NCI-H1092 (cell line): ENCODE measurements at places on chromosomes 2 and 18.

DNA sequence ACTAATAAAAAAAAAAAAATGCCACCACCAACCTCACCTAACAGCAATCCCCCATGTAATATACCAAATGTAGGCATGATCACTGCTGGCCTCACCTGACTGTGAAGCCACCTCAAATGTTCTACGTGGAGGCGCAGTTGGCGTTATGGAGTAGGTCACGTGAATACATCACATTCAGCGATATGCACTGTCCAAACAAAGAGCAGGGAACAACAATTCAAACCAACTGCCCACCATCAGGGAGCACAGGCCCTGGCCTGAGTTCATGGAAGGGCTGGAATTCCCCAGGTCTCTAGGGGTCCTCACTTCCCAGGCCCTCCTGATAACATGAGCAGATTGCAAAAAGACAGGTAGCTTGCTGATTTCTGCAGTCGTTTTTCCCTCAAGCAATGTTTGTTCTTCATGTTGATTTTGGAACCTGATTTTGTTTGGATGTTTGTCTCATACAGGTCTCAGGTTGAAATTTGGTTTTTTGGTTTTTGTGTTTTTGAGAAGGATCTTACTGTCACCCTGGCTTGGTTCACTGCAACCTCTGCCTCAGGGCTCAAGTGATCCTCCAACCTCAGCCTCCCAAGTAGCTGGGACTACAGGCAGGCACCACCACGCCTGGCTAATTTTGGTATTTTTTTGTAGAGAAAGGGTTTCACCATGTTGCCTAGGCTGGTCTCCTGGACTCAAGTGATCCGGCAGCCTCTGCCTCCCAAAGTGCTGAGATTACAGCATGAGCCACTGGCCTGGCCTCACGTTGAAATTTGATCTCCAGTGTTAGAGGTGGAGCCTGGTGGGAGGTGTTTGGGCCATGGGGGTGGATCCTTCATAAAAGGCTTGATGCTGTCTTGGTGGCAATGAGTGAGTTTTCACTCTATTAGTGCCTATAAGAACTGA is 15.5 kb downstream of the TBC1D8 start:
- no peak for DNase-seq

DNA sequence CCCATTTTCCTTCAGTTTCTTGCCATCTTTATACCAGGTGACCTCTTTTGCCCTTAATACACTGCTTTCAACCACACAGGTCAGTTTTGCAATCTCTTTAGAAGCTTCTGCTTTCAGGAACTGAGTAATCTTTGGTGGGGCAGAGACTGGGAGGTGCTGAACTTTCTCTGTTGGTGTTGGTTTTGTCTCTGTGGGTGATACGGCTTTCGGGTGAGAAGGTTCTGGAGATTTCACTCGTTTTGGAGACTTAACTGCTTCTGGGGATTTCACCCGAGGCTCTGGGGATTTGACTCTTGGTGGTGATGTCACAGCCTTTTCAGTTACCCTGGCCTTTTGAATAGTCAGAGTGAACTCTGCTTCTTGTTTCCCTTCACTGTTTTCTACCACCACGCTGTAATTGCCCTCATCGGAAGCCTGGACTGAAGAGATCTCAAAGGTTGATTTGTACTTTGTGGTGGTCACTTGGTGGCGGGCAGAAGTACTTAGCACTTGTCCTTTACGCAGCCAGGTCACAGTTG is 50.4 kb downstream of the PLEKHA3 start:
- no peak for DNase-seq

GRCh38 chr2:75560022-75560767 is 544 bp downstream of the EVA1A start:
- DNase-seq = no peak

- DNase-seq = no peak
Measured at GRCh38 chr2:35714883-35715282, 640.7 kb upstream of the CRIM1 start.

- DNase-seq = no peak
Measured at GRCh38 chr2:145066151-145066661, 546.3 kb upstream of the ZEB2 start.

DNA sequence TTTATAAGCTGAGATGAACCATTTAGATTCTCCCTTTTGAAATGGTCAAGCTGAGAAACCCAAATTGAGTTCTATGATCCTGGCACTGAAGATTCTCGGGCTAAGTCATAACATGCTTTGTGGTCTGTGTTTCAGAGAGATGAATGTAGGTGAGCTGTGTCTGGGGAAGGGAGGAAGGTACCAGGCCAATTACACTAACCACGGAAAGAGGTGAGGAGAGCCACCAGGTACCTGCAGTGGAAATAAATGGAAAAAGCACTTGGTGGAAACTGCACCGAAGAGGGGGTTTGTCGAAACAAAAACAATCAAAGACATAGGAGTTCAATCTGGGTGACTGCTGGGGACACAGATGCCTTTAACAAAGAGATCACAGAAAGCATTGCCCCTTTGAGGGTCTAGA is 963 bp upstream of the MRPL44 start:
- DNase-seq = no peak

DNA sequence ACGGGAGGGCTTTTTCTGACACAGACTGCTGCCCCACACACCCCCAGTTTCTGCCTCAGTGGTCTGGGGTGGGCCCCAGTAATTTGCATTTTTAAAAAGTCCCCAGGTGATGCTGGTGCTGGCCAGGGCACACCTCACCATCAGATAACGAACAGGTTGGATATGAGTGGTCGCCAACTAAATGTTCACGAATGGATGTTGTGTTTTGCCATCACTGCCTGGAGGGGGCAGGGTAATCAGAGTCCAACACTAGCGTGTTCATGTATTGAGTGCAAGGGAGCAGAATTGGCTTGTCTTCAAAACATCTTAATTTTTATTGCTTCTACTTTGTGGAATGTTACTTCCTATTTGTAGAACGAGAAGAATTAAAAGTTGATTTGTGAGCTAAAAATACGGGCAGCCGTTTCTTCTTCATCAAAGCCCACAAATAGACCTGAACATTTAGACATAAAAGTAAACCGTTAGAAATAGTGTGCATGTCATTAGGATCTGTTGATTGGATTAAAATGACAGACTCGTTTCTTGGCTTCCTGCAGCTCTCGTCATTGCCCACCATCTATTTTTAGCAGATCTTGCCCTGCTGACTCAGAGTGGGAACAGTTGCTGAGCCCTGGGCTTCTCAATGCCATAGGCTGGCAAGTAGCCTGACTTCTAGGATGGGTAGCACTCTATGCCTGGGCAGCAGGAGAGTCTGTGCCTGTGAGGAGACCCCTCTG is 45.2 kb downstream of the NCK2 start:
- no peak for DNase-seq

DNA sequence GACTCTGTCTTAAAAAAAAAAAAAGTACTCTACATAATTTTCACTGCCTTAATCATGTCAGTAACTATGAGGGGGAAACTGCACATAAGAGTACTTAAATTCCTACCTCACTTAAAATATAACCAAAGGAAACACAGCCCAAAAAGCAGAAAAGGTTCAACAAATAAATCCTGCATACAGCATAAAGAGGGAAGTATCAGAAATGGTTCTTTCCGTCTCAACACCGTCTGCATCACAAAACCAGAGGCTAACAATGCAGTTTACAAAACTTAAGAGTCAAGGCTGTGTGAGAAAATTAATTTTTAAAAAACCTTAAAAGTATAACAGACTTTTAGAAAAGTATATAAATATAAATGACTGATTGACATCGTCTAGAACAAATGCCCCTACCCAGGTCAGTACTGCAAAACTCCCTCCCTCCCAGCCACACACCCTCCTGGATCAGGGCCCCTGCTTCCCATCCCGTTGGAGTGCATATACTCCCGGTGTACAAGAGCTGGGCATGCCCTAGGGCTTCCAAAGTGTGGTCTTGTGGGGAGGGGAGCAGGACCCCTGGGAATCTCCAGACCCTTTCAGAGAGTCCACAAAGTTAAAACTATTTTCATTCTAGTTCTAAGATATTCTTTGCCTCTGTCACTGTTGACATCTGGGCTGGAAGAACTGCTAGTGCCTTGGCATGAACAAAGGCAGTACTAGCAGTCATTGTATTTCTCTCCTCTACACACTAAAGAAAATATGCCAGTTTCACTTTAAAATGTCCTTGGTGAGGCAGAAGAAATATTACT is 67.0 kb upstream of the SERTAD2 start:
- no peak for DNase-seq

DNA sequence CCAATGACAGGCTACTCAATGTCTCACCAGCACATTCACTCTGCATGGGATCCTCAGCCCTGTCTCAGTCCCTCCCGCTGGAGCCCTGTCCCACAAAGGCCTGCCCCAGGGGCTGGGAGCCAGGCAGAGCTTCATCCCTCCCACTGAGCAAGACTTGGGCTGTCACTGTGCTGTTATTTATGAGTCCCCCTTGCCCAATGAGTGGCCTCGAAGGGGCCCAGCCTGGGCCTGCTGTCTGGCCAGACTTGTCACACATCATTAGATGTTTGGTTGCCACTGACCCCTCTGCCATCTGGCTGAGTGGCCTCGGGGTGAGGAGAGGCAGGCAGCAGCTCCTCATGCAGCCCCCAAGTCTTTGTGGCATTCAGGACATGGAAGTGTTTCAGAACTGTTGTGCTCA is 330.6 kb upstream of the SKOR2 start:
- DNase-seq = no peak

- no peak for DNase-seq
Measured at GRCh38 chr2:224772494-224772893, 56.3 kb upstream of the CCDC195 start.

DNA sequence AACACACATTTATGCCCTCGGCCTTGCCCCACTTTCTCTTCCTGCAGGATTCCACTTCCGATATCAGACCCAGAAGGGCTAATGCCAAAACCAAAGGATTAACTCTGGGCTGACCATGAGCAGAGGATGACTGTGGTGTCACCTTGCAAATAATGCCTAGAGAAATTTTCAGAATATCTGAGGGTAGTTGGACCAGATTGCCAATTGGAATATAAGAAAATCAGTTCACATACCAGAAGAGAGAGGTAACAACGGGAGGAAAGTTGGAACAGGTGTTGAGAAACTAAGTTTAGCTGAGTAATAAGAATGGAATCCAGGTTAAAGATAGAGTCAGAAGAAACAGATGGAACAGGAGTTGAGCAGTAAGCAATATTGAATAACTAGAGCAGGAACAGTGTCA is 232.7 kb upstream of the UBE2E3 start:
- DNase-seq = no peak

DNA sequence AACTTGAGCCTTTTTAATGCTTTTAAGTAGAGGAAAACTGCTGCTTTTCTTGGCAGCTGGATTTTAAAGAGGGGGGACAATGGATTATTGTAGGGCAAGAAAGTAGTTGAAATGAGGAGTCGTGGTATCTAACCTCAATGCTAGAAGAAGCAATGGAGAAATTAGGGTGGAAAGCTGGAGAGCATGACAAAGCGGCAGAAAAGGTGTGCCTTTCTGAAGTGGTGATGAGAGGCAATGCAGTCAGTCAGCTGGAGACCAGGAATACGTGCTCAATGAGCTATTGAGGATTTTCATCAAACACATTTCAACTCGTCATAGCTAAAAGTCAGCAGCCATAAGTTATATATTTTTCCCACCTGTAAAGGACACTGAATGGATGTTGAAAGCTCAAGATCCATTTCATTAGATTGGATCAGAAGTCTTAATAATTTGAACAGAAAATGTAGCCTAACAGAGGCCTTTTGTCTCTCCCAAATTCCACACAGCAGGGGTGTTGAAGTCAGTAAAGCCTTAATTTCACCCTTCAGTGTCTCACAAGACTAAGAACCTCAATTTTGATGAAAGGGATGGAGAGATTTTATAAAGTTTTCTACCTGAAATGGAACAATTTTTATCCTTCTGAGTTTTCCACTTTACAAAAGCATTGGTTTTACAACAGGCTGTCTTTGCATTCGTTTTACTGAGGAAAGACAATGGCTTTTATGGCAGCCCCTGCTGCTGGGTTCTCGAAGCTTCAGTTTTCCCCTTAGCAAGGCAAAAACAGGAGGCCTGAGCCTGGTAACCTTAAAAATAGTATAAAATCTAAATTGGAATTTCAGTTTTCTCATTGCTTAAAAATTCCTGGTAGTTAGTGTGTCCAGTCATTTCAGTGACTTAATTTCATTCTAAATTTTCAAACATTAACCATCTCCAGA is 131.1 kb downstream of the CCDC102B start:
- DNase-seq = no peak

DNA sequence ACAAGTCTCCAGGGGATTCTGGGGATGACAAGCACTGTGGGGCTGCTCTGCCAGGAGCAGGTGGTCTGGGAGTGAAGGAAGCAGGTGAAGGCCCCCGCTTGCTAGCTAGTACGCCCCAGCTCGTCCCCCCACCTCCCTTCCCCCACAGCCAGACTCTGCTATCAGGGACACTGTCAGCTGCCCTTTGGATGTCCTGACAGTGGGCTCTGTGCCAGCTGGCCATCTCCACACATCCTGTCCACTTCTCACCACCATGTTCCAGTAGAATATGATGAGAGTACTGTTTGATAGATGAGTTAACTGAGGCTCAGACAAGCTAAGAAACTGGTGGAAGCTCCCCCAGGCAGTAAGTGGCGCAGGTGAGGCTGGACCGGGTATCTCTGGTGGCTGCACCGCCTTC is 276.2 kb downstream of the CELF4 start:
- DNase-seq = no peak
